CD4-positive, alpha-beta memory T cell (primary cell): ENCODE measurements at places on chromosomes 6 and 20. TPM values are rescaled to one million over a fixed set of nuclear protein-coding genes. Genes with fewer than 3 reads are reported as not detected.

GRCh38 chr6:127460465-127460864 is 1.3 kb upstream of the KIAA0408 start:
- no peak overlapping the region for H3K27ac ChIP-seq
- no peak for DNase-seq
- no peaks in the 10 kb centered on the region for H3K36me3 ChIP-seq
- no peaks in the 10 kb centered on the region for H3K27me3 ChIP-seq
- no peaks in the 10 kb centered on the region for H3K4me1 ChIP-seq

DNA sequence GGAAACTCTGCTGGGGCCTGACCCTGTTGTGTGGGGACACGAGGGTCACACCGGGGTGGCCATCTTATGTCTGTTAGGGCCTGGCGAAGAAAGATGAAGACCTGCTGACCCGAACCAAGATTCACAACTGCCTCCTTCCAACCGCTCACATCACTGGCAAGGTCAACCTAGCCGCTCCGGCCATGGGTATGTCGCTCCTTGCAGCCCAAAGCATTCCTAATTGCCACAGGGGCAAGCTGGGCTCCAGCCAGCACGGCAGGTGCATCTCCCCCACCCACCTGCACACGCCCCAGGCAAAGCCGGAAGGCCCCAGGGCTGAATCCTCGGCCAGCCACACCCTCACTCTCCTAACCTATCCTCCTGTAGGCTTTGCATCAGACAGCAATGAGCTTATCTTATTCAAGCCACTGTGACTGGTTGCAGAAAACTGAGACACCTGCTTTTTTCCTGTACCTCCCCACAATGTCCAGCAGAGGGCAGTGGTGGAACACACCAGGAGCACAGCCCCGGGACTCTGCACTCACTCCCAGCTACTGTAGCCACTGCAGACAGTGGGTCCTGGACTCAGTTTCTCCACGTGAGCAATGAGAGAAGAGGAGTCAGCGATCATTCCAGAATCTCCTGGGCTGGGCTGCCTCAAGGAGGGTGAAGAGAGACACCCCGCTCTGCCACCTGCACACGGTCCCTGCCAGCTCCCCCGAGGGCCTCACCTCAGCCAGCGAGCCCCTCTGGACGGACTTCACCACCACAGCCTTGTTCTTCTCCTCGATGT is 170.2 kb downstream of the PREX1 start:
- no peaks in the 10 kb centered on the region for H3K27me3 ChIP-seq
- no peaks in the 10 kb centered on the region for H3K4me1 ChIP-seq
- peaks cover 86% of the 10 kb centered on the region for H3K36me3 ChIP-seq

DNA sequence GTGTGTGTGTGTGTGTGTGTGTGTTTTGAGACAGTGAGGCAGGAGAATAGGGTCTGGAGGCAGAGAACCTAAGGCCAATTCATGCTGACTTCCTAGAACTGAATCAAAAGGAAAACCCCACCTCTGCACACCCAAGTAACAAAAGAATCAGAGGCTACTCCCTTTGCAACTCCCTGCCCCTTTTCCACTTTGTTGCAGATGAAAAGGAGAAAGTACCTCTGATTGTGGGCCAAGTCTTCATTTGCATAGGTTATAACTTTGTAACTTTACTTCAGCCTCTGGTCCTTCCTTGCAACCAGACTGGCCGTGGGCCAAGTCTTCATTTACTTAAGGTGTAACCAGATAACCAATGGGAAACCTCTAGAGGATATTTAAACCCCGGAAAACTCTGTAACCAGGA is 168.8 kb downstream of the EYA2 start:
- H3K27ac ChIP-seq = no peak overlapping the region
- H3K4me3 ChIP-seq = no peak overlapping the region
- H3K4me1 ChIP-seq = no peaks in the 10 kb centered on the region
- no peaks in the 10 kb centered on the region for H3K27me3 ChIP-seq
- DNase-seq = no peak

GRCh38 chr6:15489261-15489962 is 173.4 kb downstream of the DTNBP1 start:
- no peak for DNase-seq
- no peaks in the 10 kb centered on the region for H3K27me3 ChIP-seq
- peaks cover 10% of the 10 kb centered on the region for H3K36me3 ChIP-seq
- H3K27ac ChIP-seq = no peak overlapping the region

Gene TRERF1
- 28.3 TPM for total RNA-seq

DNA sequence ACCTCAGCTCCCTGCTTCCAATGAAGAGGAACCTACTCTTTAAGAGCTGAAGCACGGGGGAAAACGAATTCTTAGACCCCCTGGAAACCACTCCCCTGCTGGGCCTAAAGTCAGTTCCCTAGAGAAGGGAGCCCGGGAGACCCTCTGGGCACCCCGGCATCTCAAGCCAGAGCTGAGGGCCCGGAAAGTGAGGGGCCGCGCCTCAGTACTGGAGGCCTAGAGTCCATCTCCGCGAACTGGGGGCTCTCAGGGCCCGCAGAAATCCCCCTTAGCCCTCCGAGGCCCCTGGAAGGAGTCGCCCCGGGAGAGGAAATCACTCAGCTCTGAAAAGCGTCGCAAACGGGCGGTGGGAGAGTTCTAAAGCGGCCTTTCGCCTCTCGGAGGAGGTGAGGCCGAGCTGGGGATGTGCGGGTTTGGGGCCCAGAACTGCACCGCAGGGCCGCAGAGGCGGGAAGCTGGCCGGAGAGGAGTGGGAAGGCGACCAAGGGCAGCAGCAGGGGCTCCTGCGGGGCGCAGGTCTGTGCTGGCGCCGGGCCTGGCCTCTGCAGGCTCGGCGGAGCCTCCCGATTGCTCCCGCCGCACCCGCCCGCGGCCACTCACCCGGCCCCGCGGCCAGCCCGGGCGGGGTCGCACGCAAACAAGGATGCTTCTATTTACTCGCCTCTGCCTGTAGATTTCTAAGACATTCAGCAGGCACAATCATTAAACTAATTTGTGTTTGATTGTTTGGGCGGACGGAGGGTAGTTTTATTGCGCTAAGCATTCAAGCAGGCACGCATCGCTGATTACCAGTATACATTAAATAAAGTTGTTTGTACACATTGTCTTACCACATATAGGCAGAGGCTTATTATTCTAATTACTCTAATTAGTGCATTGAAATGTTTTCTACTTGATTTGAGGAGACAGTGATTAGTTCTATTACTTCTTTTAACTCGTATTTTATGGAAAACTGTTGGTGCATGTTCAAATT is 9.2 kb downstream of the POU3F2 start:
- H3K27ac ChIP-seq = no peak overlapping the region
- DNase-seq = no peak
- H3K4me1 ChIP-seq = peaks cover 22% of the 10 kb centered on the region
- no peaks in the 10 kb centered on the region for H3K36me3 ChIP-seq
- peaks cover 80% of the 10 kb centered on the region for H3K27me3 ChIP-seq

GRCh38 chr6:39882531-39882899 is 51.7 kb downstream of the MOCS1 start:
- no peaks in the 10 kb centered on the region for H3K27me3 ChIP-seq
- no peak overlapping the region for H3K4me3 ChIP-seq
- no peaks in the 10 kb centered on the region for H3K36me3 ChIP-seq
- H3K27ac ChIP-seq = no peak overlapping the region
- no peaks in the 10 kb centered on the region for H3K4me1 ChIP-seq
- DNase-seq = no peak

Gene CCN6
- not detected for total RNA-seq

DNA sequence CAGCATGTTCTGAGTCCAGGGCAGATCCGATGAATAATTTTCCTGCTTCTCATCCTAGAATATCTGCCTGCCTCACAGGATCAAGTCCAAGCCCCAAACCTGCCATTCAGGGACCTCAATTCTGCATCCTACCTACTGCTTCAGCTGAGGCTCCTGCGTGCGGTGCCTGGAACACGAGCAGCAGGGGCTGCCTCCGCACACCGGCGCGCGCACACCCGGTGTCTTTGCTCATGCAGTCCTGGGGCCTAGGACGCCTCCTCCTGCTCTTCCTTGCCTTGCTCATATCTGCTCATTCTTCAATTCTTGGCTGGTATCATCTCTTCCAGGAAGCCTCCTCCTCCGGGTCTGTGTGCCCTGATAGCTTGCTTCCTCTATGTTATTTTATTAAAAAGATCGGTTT is 81.1 kb upstream of the AGPAT4 start:
- DNase-seq = no peak
- H3K4me3 ChIP-seq = no peak overlapping the region
- no peak overlapping the region for H3K27ac ChIP-seq
- H3K36me3 ChIP-seq = no peaks in the 10 kb centered on the region

Gene BEND6
- not detected for total RNA-seq

GRCh38 chr6:31289788-31290187 is 17.9 kb upstream of the HLA-C start:
- no peaks in the 10 kb centered on the region for H3K4me1 ChIP-seq
- DNase-seq = no peak

Gene TMEM151B
- not detected for total RNA-seq

DNA sequence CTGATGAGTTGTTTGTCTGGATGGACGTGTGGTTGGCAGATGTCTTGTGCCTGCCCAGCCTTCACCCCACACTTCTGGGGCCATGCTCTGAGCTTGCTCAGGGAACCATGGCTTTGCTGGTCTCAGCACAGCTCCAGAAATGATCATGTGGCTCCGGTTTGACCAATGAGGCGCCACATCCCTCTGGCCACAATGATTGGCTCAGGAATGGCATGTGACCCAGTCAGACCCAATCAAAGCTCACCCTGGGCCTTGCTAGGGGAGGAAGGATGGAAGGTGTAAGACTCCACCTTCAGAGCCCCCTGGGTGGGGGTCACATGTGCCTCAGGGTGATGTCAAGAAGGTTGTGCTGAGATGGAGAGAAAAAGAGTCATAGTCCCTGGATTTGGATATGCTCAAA is 281.6 kb upstream of the SULF2 start:
- DNase-seq = no peak
- H3K4me3 ChIP-seq = no peak overlapping the region
- no peaks in the 10 kb centered on the region for H3K27me3 ChIP-seq
- no peak overlapping the region for H3K27ac ChIP-seq
- H3K4me1 ChIP-seq = no peaks in the 10 kb centered on the region

DNA sequence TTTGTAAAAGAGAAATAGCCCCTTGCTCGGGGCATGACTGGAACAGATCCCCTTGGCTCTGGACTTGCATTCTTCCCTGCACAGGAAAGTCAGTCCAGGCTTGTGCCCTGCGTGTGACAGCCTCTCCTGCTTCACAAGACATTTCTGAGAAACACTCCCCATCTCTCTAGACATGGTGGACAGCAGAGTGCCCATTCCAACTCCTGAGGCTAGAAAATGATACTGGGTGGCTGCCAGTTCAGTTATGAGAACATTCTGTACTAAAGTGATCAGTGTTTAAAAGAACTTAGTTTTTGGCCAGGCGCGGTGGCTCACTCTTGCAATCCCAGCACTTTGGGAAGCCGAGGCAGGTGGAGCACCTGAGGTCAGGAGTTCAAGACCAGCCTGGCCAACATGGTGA is 41.3 kb downstream of the TGM3 start:
- no peak overlapping the region for H3K27ac ChIP-seq
- H3K36me3 ChIP-seq = no peaks in the 10 kb centered on the region
- H3K4me3 ChIP-seq = no peak overlapping the region
- no peaks in the 10 kb centered on the region for H3K4me1 ChIP-seq

Gene APMAP
- 50.0 TPM for total RNA-seq

DNA sequence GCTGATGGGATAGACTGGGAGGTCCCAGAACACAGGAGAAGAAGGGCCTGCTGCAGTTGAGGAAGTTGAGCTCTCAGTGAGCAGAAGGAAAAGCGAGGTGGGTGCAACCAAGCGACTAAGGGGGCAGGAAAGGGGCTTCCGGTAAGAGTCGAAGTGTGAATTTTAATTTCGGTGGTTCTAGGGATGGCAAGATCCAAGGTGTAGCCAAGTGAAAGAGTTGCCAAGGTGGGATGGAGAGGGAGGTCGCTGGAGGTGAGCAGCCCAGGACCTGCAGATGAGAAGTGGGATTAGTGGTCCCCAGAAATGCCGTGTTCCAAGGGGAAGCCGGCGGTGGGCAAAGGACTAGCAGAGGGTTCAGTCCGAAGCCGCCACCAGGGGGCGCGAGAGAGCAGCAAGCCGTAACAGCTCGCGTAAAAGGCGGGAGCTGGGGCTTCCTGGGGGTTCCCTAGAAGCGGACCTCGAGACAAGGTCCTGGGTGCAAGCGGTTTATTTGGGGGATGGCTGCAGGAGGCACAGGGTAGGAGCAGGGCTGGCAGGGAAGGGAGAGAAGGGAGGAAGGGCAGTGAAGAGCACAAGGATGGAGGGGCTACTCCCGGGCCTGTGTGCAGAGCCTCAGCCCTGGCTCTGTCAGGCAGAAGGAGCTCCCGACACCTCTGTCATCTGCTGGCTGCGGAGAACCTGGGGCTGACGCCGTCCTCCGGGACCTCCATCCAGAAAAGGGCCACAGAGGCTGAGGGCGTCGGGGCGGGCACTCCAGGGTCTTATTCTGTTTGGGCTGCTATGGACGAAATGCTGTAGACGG is 103.6 kb downstream of the PAX1 start:
- no peak overlapping the region for H3K27ac ChIP-seq
- H3K36me3 ChIP-seq = no peaks in the 10 kb centered on the region
- no peaks in the 10 kb centered on the region for H3K4me1 ChIP-seq

DNA sequence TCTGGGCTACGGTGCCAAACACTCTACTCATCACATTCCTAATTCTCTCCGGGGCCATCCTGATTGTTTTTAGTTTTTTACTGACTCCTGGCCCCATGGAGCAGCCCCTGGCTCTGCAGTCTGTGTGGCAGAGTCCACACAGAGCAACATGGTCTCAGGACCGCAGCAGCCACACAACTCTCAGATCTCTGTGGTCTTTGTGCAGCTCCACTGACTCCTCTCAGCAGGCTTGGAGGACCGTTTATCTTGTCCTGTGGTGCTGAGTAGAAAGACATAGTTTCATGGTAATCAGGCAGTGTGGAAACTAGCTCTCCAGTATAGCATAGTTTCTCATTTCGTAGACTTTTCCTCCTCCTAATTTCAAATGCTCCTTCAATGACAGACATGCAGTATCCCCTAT is 168.4 kb downstream of the EDN1 start:
- no peak overlapping the region for H3K27ac ChIP-seq
- no peak for DNase-seq
- no peaks in the 10 kb centered on the region for H3K36me3 ChIP-seq
- H3K4me1 ChIP-seq = no peaks in the 10 kb centered on the region

Gene LY6G6F
- not detected for total RNA-seq

DNA sequence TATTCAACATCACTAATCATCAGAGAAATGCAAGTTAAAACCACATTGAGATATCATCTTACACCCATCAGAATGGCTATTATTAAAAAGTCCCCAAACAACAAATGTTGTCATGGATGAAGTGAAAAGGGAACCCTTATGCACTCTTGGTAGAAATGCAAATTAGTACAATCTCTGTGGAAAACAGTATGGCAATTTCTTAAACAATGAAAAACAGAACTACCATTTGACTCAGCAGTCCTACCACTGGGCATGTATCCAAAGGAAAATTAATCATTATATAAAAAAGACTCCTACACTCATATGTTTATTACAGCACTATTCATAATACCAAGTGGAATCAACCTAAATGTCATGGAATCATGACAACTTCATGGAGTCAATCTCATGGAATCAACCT is 611.3 kb upstream of the GJE1 start:
- H3K4me3 ChIP-seq = no peak overlapping the region
- no peak for DNase-seq
- no peak overlapping the region for H3K27ac ChIP-seq
- no peaks in the 10 kb centered on the region for H3K27me3 ChIP-seq
- no peaks in the 10 kb centered on the region for H3K36me3 ChIP-seq
- H3K4me1 ChIP-seq = no peaks in the 10 kb centered on the region

Gene DLL1
- total RNA-seq = 1.7 TPM

- no peaks in the 10 kb centered on the region for H3K4me1 ChIP-seq
- no peaks in the 10 kb centered on the region for H3K36me3 ChIP-seq
- no peak for DNase-seq
- no peak overlapping the region for H3K4me3 ChIP-seq
Observed at GRCh38 chr6:75329703-75330102, 45.1 kb upstream of the TMEM30A start.

- no peak for DNase-seq
- no peaks in the 10 kb centered on the region for H3K36me3 ChIP-seq
- H3K4me3 ChIP-seq = no peak overlapping the region
Observed at GRCh38 chr6:63589952-63590411, 17.7 kb downstream of the LOC128125822 start.

Gene MAS1
- not detected for total RNA-seq
